ENCODE measurements at places on chromosomes 7 and 10.

DNA sequence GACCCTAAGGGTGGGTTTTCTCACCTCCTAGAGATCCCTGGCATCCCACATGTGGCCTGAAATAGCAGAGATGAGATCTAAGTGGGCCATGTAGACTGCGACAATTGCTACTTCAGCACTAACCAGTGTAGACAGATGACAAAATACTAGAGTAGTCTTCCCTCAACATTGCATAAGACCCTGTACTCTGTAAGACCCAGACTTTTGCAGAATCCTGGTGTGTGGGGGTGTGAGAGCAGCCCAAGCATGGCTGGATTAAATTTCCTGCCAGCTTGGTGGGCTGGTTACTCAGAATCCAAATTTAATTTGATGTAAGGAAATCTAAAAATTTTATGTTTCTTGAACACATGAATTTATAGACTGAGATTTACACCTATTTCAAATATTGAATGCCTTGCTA, 88.3 kb downstream of the ZNF365 start:
- no peak for DNase-seq

GRCh38 chr10:124532106-124532641, 70.6 kb downstream of the LHPP start:
- DNase-seq = no peak

- no peak for DNase-seq
Measured at GRCh38 chr7:11969643-11970042, 137.6 kb upstream of the THSD7A start.

DNA sequence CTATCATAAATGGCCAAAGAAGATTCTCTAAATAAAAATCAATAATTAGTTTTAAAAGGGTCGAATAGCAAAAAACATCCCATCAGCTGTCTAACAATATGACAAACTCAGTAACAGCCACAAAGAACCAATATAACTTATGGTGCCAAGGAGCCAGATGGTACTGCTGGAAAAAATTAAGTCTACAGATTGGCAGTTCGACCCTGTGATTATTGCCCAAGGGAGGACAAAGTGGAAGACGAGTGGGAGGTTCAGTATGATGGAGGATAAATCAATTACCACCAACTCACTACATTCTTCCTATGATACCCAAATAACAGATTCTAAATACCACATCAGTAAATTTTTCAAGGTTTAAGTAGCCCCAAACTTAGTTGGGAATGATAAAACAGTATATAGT, 49.0 kb downstream of the SKAP2 start:
- no peak for DNase-seq

DNA sequence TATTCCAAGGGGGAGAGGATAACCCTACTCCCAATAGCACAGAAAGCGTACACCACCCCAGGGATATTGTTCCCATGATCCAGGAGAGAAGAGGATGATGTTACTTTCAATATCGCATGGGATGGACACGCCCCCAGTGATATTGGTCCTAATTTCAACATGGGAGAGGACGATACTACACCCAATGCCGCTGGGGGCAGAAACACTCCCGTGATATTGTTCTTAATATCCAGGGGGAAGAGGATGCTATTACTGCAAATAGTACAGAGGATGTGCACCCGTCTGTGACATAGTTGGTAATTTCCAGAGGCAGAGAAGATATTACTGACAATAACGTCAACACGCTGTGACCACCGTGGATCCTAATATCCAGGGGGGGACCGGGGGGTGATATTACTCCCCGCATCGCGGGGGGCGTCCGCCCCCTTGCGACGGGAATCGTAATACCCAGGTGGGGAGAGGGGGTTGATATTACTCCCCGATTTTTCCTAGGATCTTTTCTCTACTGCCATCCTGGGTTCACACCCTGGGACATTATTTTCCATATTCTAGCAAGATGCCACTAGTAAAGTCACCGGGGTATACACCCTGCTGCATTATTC, 16.6 kb downstream of the MEIG1 start:
- no peak for DNase-seq

DNA sequence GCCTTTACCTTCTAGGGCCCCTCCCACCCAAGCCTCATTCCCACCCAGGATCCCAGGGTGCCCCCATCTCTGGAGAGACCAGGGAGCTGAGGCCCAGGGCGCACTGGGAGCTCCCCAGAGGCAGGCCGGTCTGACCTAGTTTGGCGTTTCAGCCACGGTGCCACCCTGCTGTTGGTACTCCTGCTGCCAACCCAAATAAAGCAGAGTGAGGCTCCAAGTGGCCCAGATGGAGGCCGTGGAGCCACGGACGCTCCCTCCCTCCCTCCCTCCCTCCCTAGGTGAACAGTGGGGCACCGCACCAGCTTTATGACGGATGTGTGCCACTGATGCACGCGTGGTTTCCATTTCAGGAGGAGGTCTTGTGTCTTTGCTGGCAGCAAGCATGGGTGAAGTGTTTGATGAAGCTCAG, 1.8 kb downstream of the INPP5A start:
- peak; percentile 22 for DNase-seq

- DNase-seq = no peak
Measured at GRCh38 chr10:97067716-97068391, 117.9 kb downstream of the SLIT1 start.

- no peak for DNase-seq
Measured at GRCh38 chr7:140153666-140154161, 23.1 kb downstream of the KDM7A start.

DNA sequence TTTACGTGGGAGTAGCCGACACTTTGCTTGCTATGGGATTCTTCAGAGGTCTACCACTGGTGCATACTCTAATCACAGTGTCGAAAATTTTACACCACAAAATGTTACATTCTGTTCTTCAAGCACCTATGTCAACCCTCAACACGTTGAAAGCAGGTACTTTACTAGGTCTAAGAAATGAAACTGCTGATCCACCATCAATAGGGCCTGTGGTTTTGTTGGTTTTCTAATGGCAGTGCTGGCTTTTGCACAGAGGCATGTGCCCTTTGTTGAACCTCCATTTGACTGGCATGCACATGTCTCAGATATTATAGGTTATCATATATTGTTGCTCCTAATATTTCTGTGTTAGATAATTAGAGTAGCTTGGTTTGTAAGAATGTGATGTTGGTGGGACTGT, 123.8 kb downstream of the CFTR start:
- no peak for DNase-seq

- DNase-seq = peak; percentile 15
Measured at GRCh38 chr7:77265666-77266065, 66.0 kb upstream of the FGL2 start.

- no peak for DNase-seq
Measured at GRCh38 chr10:28559618-28560017, 26.7 kb downstream of the WAC start.

GRCh38 chr7:111272092-111272491, 181.2 kb downstream of the LRRN3 start:
- no peak for DNase-seq

- DNase-seq = no peak
Measured at GRCh38 chr10:48648172-48648942, 36.3 kb upstream of the WDFY4 start.

All from activated CD4-positive, alpha-beta T cell treated with anti-CD3 and anti-CD28 coated beads, Interleukin-2, Interleukin-4, amounts not matched to agents 100 ng/mL and 50 ng/mL, durations not matched to agents 16 hours and 8 hours (primary cell).